ENCODE measurements at places on chromosomes 4 and X. TPM values are rescaled to one million over a fixed set of nuclear protein-coding genes. Genes with fewer than 3 reads are reported as not detected.
A peak's percentile ranks its signal among the peaks of the same experiment; 100 is the strongest.

DNA sequence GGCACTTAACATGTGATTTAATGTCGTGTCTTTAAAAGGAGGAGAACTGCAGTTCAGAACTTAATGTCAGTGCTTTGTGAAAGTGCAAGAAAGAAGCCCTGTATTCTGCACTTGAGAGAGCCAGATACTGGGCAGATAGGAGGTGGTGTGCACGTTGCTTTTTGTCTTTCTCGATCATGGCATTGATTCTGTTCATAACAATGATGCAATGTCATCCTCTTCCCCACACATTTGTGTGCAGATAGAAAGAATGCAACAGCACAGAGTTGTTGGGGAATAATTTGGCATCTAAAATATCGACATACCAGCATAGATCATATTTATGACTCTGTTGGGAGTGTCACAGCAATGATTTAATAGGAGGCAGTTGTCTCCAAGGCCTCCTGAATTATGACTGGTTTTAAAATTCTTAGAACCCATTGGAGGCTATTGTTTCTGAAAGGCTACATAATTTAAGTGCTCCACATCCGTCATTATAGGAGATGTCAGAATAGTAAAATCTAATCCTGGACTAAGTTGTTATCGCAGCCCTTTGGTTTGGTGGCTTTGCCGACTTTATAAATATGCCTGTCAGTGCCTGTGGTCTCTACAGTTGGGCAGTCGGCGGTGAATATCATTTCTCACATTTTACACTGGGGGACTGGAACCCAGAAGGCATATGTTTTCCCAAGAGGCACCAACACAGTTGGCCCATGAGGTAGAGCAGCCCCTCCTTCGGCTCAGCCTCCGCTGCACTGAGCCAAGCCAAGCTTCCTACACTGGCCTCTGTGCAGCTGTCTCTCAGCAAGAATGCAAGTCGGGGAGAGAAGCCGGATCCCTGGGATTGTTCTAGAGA, 124.9 kb downstream of the PTTG2 start:
- H3K4me1 ChIP-seq, result no peaks in the 10 kb centered on the region
- no peak for DNase-seq
- H3K4me3 ChIP-seq, result no peak overlapping the region
- H3K27me3 ChIP-seq, result no peaks in the 10 kb centered on the region

- no peaks in the 10 kb centered on the region for H3K4me1 ChIP-seq
- no peaks in the 10 kb centered on the region for H3K27me3 ChIP-seq
- no peaks in the 10 kb centered on the region for H3K36me3 ChIP-seq
- H3K4me3 ChIP-seq, result no peak overlapping the region
- H3K27ac ChIP-seq, result no peak overlapping the region
- no peak for DNase-seq
Observed at GRCh38 chr4:15202481-15202880, 200.2 kb downstream of the CPEB2 start.

- no peak overlapping the region for H3K27ac ChIP-seq
- no peaks in the 10 kb centered on the region for H3K4me1 ChIP-seq
- no peaks in the 10 kb centered on the region for H3K27me3 ChIP-seq
- H3K4me3 ChIP-seq, result no peak overlapping the region
- H3K36me3 ChIP-seq, result no peaks in the 10 kb centered on the region
Observed at GRCh38 chrX:118566359-118566758, 70.7 kb downstream of the DOCK11 start.

DNA sequence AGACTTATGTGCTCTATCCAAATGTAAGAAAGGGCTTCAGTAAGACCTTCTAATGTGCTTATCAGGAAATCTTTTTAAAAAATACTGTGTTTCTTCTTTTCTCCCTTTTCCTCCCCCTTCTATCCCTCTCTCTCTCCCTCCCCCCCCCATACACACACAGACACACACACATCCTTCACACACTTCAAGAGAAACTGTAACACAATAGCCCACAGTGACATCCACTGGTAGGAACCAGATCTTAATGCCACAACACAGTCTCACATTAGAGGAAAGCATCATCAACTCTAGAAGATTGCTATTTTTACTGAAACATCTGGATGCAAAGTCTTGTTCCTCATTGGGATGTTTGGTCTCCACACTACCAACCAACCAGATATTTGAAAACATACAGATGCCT, 4.6 kb downstream of the PCDH19 start:
- DNase-seq, result no peak
- no peaks in the 10 kb centered on the region for H3K4me1 ChIP-seq
- H3K4me3 ChIP-seq, result no peak overlapping the region

DNA sequence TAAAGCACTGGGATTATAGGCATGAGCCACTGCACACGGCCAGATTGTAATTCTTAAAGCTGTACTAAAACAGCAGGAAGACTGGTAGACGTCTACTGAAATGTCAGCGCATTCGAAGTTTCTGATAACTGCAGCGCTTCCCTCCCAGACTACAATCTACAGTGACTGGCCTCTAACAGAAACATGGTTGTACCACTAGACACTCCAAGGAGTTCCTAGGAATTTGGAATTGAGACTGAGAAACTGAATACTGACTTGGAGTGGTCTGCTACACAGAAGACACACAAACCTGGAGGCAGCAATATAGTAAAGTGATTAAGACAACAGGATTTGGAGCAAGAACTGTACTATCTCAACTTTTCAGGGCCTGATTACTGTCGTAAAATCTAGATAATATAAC, 937 bp downstream of the HELQ start:
- DNase-seq, result no peak
- H3K36me3 ChIP-seq, result peaks cover 34% of the 10 kb centered on the region
- peak overlapping the region; percentile 99 for H3K27ac ChIP-seq

DNA sequence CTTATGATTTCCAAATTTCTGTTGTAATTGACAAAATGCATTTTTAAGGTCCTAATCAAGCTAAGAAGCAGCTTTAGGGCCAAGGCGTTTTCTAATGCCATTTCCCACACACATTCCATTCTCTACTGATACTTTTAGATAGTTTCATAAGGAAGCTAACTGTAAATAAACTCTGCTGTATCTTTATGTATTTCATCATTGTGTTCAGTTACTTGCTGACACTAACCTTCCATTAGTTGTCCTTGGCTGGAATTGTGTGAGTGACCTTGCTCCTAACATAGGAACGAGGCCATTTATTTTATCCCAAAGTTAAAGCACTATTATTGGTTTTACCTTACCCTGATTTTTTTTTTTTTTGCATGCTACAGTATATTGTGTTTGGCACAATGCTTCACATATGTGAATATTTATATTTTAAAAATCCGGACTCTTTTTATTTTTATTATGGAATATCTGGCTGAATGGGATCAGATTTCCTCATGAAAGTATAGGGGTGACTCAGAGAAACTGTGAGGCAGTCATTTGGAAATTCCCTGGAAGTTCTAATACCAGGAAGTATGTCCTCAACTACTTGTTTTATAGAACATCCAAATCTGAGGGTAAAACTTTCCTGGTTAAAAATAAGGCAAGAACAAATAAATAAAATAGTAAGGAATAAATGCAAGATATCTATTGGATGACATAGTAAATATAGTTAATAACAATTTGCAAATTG, 62.7 kb upstream of the SORBS2 start:
- no peaks in the 10 kb centered on the region for H3K4me1 ChIP-seq
- no peaks in the 10 kb centered on the region for H3K27me3 ChIP-seq
- no peak overlapping the region for H3K27ac ChIP-seq
- H3K4me3 ChIP-seq, result no peak overlapping the region
- DNase-seq, result no peak

DNA sequence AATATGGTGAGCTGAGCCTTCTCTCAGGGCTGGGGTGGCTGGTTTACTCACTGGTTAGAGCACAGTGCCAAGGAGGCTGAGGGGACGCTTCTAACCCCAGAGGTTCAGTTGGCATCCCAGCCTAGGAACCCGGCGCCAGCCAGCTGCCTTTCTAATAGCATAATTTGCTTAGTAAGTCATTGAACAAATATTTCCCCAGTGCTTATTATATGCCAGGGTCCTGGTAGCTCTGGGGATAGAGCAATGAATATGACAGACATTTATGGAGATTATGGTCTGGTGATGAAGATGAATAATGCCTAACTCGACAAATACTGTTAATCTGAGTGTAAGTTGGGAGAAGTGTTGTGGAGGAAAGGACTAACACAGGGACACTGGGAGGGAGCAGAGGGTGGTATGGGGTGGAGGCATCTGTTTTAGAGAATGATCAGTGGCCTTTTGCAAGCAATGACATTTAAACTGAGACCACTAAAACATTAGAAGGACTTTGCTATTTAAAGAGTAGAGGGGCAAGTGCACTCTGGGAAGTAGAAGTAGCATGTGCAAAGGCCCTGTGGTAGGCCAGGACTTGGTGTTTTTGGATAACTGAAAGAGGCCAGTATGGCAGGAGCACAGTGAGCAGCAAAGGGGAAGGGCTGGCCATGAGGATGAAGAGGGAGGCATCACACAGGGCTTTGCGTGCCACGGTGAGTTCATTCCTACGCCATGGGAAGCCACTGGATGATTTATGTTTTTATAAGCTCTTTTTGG, 71.9 kb downstream of the ATG4A start:
- no peaks in the 10 kb centered on the region for H3K36me3 ChIP-seq
- H3K4me1 ChIP-seq, result no peaks in the 10 kb centered on the region
- no peak overlapping the region for H3K27ac ChIP-seq
- no peak for DNase-seq

DNA sequence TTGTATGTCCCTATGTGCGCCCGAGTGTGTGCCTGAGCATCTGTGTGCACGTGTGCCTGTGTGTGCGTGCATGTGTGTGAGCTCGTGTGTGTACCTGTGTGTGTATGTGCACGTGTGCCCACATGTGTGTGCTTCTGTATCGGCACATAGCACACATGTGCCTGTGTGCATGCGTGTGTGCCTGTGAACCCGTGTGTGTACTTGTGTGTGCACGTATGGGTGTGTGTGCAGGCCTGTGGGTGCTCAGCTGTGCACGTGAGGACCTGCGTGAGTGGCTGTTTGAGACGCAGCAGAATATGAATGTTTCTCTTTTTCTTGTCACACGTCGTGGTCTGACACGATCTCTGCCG, 4.3 kb downstream of the AKAP17A start:
- peaks cover 15% of the 10 kb centered on the region for H3K4me1 ChIP-seq
- H3K36me3 ChIP-seq, result peaks cover 73% of the 10 kb centered on the region
- no peak overlapping the region for H3K4me3 ChIP-seq
- H3K27me3 ChIP-seq, result no peaks in the 10 kb centered on the region
- DNase-seq, result peak; percentile 44

DNA sequence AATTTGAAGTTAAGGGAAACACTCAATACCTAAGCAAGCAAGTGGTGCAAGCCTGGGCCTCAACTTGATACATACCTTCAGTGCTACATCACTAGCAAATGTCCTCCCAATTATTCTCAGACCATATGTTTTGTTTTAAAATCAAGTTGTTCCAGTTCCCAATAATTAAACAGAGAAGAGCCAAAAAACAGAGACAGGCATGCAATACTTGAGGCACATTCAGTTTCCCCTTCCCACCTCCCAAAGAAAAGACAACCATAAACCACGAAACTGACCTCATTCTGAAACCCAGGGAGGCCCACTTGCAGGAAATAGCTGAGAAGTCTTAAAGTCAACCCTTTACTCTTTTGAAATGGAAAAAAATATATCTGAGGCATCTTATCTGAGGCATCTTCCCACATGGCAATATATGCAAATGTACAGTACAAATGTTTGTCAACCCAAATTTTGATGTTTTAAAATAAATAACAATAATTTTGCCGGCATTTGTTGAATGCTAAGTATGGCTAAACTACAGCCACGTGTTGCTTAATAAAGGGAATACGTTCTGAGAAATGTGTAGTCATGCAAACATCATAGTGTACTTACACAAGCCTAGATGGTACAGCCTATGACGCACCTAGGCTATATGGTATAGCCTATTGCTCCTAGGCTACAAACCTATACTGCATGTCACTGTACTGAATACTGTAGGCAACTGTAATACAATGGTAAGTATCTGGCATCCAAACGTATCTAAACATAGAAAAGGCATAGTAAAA, 147.5 kb downstream of the TSPAN5 start:
- no peaks in the 10 kb centered on the region for H3K4me1 ChIP-seq
- H3K27ac ChIP-seq, result no peak overlapping the region
- H3K36me3 ChIP-seq, result no peaks in the 10 kb centered on the region
- H3K27me3 ChIP-seq, result no peaks in the 10 kb centered on the region

GRCh38 chr4:167100120-167100519, 134.2 kb downstream of the SPOCK3 start:
- H3K27me3 ChIP-seq, result no peaks in the 10 kb centered on the region
- H3K4me1 ChIP-seq, result no peaks in the 10 kb centered on the region
- H3K4me3 ChIP-seq, result no peak overlapping the region
- no peak for DNase-seq
- H3K36me3 ChIP-seq, result no peaks in the 10 kb centered on the region

GRCh38 chrX:14916017-14916674, 42.9 kb downstream of the MOSPD2 start:
- H3K27ac ChIP-seq, result no peak overlapping the region
- no peaks in the 10 kb centered on the region for H3K4me1 ChIP-seq
- peaks cover 26% of the 10 kb centered on the region for H3K36me3 ChIP-seq
- H3K27me3 ChIP-seq, result no peaks in the 10 kb centered on the region
- no peak overlapping the region for H3K4me3 ChIP-seq

DNA sequence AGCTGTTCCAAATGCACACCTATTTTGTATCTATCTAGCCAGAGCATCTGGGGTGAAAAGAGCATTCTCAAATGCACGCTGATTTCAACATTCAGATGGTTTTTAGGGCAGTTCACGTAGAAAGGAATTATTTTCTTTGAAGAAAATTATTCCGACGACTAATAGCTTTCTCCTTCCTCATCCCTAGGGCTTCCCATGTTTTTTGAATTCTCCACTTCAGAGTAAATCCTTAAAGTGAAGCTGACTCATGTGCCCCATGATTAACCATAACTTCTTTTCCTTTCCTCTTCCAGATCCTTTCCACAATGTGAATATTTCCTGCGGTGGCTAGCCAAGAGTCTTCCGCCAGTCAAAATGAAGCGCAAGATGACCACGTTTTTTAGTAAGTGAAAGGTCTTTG, 86.7 kb upstream of the PDHA1 start:
- no peaks in the 10 kb centered on the region for H3K36me3 ChIP-seq
- no peaks in the 10 kb centered on the region for H3K4me1 ChIP-seq
- no peak overlapping the region for H3K27ac ChIP-seq
- H3K27me3 ChIP-seq, result no peaks in the 10 kb centered on the region
- no peak for DNase-seq

GRCh38 chr4:29708473-29708872, 1011.7 kb upstream of the PCDH7 start:
- H3K27ac ChIP-seq, result no peak overlapping the region
- H3K27me3 ChIP-seq, result no peaks in the 10 kb centered on the region
- no peak overlapping the region for H3K4me3 ChIP-seq

DNA sequence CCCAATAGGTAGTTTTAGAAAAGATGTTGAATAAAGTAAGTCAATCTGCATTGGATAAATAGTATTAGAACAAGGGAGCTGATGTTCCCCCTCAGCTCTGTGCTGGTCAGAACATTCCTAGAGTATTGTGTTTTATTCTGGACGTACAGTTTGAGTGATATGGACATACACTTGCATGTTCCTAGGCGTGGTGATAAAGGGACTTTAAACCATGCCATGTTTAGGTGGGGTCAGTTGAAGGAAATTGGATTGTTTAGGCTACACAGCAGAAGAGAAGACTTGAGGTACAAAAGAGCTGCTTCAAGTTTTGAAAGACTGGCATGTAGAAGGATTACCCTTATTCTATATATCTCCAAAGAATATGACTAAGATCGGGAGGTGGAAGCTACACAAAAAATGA, 21.6 kb downstream of the GK start:
- H3K27ac ChIP-seq, result no peak overlapping the region
- no peaks in the 10 kb centered on the region for H3K27me3 ChIP-seq
- H3K36me3 ChIP-seq, result no peaks in the 10 kb centered on the region
- no peaks in the 10 kb centered on the region for H3K4me1 ChIP-seq
- no peak for DNase-seq
- H3K4me3 ChIP-seq, result no peak overlapping the region

ABCG2 gene
- 21.7 TPM for total RNA-seq

PRDM5 gene
- total RNA-seq, result 17.0 TPM

TRIM61 gene
- total RNA-seq, result 1.2 TPM

FRMPD4 gene
- 0.29 TPM for total RNA-seq

LEF1 gene
- 9.1 TPM for total RNA-seq

APLN gene
- total RNA-seq, result 7.9 TPM

IL15 gene
- total RNA-seq, result 6.6 TPM

All from upper lobe of right lung (tissue), 1 donor.